ENCODE measurements at places on chromosomes 6 and 20.

- no peak for DNase-seq
Observed at GRCh38 chr6:87692086-87692485, 9.9 kb downstream of the AKIRIN2 start.

- DNase-seq = peak; percentile 59
Observed at GRCh38 chr6:15498640-15499039, 164.2 kb downstream of the DTNBP1 start.

DNA sequence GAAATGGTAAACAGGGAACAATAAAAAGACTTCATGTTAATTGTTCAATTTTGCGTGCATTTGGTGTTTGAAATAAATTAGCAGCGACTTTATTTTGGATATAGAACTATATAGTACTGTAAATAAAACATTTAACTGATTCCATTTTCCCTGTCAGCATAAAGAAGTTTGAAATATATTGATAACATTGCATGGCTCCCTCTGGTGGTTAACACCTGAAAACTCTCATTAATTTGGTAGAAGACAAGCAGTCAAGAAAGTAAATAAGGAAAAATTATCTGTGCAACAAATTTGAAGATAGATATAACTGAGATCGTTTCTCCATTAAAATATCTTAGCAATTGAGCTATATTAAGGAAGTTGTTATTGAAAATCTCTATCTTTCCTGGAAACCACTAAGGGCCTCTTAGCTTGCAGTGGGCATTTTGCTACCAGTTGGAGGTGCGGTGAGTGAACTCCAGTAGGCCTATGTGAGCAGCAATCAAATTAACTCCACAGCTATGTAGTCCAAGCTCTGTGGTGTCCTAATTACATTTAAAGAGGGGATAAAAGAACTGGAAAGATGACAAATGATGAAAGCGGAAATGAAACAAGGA, 435.7 kb upstream of the FKBP1C start:
- DNase-seq = no peak

DNA sequence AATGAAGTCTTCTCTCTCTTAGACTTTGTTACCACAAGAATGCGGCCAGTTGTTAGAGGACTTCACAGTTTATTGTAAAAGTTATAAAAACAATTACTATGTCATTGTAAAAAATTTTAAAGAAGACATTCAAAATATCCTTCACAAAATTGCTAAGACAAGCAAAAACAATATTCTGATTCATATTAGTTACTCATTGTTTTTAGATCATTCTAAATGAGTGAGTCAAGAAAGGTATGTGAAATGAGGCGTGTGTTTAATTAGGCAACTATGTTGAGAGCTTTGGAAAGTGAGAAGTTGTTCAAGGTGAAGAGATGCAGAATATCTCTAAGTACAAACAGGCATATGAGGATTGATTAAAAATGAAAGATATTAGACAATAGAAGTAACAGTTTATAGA, 875.3 kb downstream of the EYS start:
- DNase-seq = peak; percentile 5

DNA sequence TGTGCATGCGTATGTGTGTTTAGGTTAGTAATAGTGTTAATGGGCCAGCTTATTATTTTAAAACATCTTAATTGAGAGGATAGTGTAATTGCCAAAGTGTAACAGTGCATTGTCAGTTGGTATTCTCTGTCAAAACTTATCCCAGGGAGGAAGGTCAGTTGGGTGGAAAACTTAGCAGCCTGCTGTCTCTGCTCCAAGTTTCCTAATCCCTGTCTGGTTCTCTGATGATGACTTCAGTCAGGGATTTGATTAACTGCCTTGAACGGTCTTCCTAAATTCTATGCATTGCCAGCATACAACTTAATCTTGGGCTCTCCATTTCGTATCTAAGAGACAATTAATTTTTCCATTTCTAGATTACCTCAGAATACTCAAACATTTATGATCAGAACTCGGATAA, 51.1 kb downstream of the L3MBTL3 start:
- DNase-seq = no peak

GRCh38 chr6:42293386-42293977, 75.8 kb upstream of the MRPS10 start:
- DNase-seq = no peak

DNA sequence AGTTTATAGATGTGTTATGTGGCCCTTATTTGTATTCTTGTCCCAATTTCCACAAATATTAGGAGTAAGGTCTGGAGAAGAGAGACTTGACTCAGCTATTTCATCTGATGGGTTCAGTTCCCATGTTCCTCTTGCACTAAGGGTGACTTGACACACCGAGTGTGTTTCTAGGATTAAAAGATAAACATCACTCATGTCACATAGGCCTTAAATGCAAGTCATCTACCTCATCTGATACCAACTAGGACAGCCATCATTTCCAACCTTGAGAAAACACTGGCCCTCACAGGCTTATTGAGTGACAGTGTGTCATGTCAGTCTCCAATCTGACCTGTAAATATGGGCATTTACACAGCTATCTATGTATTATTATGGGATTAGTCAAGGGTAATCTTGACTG, 53.0 kb upstream of the ADGRF5 start:
- no peak for DNase-seq

GRCh38 chr6:40196135-40196518, 261.9 kb upstream of the MOCS1 start:
- DNase-seq = no peak

- DNase-seq = peak; percentile 90
Observed at GRCh38 chr6:148874698-148875293, 128.0 kb downstream of the UST start.

GRCh38 chr20:50788045-50788991, 6.5 kb upstream of the BCAS4 start:
- DNase-seq = peak; percentile 85

GRCh38 chr6:16496991-16497801, 258.8 kb downstream of the GMPR start:
- peak; percentile 74 for DNase-seq

DNA sequence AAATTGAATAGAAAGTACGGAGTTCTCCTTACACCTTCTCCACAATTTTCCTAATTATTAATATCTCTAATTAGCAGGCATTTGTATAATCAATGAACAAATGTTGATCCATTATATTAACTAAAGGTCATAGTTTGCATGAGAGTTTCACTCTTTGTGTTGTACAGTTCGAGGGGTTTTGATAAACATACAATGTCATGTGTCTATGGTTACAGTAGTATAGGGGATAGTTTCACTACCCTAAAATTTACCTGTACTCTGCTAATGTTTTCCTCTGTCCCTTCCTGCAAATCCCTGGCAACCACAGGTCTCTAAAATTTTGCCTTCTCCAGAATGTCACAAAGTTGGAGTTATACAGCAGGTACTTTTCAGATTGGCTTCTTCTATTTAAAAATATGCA, 1199.8 kb upstream of the GJE1 start:
- DNase-seq = no peak

GRCh38 chr20:59137532-59137931, 26.1 kb upstream of the ZNF831 start:
- DNase-seq = no peak

DNA sequence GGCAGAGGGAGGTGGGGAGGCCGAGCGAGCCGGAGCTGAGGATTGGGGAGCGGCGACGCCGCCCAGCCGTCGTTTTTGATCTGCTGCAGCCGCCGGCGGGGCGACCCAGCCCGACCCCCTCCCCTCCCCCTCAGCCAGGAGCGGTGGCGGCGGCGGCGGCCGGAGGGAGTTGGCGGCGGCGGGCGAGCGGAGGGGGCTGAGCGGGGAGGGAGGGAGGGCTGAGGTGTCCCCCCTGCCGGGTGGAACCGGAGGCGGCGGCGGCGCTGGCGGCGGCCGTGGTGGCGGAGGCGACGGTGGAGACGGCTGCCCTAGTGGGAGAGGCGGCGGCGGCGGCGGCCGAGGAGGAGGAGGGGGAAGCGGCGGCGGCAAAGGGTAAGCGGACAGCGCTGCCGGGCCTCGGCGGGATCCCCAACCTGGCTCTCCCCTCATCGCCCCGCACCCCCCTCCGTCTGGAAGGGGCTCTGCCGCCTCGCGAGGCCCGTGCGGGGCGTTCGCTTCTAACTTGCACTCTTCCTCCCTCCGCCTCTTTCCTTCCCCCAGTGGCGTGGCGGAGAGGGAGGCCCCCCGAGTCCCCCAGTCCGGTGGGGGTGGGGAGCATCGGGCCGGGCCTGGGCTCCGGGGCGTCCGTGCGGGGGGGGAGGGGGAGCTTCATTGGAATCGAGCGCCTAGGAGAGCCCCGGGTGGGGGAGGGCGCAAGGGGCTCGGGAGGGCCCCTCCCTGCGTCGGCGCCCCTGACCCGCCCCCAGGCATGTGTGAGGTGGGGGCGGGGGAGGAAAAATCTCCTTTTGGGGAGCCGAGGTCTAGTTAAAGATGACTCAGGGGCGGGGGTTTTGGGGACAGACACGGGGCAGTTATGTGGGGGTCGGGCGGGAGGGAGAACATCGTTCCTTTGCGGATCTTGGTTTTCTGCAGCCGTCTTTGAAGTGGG, at the start of gene TAB2:
TAB2 (plus strand) TSS at position 69 of the 928 bp plus-strand sequence. CDS start 52,286 bp downstream, outside the sequence.
- DNase-seq = no peak

DNA sequence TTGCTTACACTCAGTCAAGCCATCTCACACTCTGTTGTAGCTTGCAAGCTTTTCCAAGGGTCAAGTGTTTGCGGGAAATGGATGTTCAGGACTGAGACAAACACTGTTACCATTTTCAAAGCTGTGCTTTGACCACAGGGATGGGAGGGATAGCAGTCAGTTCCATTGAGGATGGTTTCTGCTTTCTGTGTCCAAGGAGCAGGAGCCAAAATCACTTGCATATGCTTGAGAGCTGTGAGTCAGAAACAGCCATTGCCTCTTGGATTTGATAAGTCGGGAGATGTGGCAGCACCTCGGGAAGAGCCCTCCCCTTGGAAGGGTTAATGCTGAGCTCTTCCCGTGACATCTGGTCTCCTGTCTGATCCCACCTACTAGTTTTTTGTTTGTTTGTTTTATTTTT, 85.2 kb downstream of the TCP11 start:
- no peak for DNase-seq

GRCh38 chr6:112029045-112029822, 24.7 kb upstream of the CCN6 start:
- peak; percentile 77 for DNase-seq

DNA sequence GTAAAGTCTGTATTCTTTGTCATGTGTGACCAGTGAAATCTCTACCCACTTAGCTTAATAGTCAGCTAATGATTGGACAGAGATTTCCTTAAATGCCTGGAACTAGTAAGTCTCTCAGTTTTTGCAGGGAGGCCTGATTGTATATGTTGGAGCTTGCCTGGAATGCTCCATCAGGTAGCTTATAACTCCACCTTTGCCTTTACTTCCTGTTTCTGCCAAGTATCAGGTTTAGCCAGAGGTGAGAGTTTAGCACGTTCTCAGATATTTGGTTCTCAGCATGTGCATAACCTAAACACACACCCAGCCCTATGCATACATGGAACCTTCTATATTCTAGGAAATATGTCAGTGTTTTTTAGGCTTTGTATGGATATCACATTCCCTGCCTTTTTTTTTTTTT, 435.3 kb downstream of the CDKAL1 start:
- DNase-seq = no peak

DNA sequence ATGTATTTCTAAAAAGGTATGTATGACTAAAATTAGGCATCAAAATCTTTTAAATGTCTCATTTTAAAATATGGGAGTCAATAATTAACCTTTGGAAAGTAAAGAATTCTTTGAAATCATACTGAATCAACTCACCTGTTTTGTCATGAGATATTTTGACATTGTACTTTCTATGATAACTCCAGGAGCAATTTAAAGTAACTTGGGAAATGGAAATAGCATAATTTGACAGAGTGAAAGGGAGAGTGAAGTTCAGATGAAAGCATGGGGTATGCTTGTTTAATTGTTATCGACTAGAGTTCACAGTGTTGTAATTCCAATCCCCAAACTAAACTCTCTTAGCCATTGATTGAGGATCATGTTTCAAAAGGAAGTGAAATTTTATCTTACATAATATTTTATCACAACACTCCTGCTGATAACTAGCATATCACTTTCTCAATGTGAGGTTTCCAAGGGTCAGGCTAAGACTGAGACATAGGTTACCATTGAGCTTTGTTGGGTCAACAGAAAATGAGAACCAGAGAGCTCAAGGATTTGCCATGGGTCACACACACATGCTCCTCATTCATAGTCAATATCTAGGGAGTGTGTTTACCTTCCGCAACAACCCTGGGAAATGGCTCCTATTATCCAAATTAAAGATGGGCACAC, 2.3 kb downstream of the GSTA1 start:
- no peak for DNase-seq

DNA sequence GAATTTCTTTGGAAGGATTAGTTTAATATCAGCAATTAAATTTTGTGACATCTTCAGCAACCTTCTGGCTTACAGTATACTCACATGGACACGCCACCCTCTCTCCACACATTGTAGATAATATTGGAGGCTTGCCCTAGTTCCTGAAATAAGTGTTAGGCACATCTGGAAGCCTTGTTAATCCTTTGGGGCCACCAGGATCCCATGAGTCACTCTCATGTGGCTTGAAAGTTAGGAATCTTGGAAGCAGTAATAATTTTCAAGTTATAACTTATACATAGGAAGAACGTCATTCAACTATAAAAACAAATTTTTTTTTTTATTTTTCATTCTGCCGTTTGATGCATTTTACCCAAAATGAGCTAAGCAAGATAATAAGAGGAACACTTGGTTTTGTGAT, 20.5 kb downstream of the LAMA4 start:
- DNase-seq = peak; percentile 97

GRCh38 chr20:33076662-33077372, 2.6 kb upstream of the BPIFB4 start:
- DNase-seq = no peak

GRCh38 chr6:168414336-168415097, 26.5 kb upstream of the SMOC2 start:
- DNase-seq = no peak

DNA sequence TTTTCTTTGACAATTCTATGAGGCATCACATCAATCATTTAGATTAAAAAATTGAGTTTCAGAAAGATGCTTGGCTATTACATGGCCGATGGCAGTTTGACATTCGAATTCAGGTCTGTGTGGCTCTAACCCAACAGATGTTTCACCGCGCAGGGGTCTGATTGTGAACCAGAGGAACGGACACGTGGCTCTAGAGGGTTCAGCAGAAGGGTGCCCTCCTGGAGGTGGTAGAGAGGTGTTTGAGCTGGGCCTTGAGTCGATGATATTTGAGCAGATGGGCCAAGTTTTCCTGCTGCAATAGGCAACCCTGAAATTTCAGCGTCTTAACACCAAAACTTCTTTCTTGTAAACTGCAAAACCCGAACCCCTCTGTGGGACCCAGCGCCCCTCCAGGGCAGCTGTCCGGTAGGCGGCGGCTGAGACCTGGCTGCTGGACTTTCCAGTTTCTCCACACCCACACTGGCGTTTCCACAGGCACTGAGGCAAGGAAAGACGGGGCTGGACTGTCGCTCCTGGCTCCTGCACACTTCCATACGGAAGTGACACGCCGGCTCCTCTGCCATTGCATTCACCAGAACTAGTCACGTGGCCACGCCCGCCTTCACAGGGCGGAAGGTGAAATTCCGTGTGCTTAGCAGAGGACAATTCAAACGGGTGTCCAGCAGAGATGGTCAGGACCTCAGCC, 11.3 kb upstream of the AFDN start:
- DNase-seq = no peak

DNA sequence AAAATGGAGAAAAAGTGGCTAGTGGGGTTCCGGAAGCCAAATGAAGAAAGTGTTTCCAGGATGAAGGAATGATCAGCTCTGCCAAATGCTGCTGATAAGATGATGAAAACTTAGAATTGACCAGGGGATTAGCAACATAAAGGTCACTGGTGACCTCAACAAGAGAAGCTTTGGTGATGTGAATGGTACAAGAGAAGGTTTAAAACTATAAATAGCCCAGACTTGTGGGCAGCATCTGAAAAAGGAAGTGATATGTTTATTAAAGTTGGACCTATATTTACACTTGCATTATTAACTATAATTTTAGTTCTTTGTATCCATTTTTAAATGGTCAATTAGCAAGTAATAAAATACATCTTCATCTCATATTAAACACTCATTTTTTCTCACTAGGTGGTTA, 45.1 kb downstream of the CGA start:
- DNase-seq = no peak
